ENCODE measurements at places on chromosomes 2 and 18.

DNA sequence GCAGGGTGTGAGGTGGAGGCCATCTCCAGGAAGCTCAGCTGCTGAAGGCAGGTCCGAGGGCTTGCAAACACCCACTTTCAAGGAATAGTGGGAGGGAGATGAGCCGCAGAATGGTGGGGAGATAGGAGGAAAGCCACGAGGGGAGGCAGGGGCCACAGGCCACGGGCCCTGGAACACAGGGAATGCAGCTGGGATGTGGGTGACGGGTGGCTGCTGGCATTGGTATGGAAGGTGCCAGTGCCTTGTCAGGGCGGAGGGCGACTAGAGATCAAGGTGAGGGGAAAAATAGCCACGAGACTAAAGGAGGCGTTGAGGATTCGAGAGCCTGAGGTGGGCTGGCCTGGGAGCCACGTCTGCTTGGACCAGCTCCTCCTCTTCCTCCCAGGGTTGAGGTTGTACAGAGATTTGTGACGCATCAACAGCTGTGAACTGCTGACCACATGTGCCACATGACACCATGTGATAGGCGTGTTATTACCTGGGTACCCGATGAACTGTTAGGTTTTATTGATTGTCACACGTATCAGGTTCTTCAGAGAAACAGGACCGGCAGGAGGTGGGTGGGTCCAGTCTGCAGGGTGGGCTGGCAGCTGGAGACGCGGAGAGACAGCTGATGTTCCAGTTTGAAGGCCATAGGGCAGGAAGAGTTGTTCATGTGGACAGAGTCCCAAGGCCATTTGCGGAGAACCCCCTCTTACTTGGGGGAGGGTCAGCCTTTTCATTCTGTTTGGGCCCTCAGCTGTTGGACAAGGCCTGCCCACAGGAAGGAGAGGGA lies 9.9 kb downstream of the IMPA2 start:
- DNase-seq, result no peak

- no peak for DNase-seq
Observed at GRCh38 chr18:3966246-3966641, 488.9 kb downstream of the DLGAP1 start.

- DNase-seq, result no peak
Observed at GRCh38 chr2:11187731-11188130, 32.5 kb downstream of the SLC66A3 start.

GRCh38 chr2:212037062-212037461 lies 501.5 kb downstream of the ERBB4 start:
- no peak for DNase-seq

DNA sequence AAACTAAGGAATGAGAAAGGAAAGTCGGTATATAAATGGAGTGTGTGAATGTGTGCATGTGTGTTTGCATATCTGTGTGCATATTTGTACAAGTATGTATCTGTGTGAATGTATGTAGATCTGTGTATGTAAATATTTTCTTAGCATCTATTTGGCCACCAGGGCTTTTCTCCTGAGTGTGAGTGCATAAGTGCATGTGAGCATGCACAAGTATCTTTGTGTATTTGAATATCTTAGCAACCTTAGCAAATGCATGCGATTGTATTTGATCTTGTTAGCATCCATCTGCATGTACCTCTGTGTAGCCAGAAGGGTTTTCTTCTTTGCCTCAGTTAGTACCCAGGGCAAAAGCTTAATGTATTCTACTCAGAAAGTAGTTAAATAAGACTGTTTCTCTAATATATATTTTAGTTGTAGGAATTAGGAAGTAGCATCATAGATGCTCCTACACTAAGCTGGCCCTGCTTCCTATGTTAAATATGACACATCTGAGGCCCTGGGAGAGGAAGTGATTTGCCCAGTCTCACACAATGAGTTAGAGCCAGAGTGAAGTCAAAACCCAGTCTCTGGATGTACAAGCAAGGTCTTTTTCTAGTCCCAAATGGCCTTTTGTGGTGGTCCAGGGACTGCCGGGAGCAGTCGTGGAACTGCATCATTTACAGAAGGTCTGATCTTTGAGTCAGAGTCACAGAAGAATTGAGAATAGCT lies 9.2 kb downstream of the FKBP1B start:
- DNase-seq, result no peak

- DNase-seq, result no peak
Observed at GRCh38 chr2:10573709-10574108, 116.1 kb downstream of the NOL10 start.

DNA sequence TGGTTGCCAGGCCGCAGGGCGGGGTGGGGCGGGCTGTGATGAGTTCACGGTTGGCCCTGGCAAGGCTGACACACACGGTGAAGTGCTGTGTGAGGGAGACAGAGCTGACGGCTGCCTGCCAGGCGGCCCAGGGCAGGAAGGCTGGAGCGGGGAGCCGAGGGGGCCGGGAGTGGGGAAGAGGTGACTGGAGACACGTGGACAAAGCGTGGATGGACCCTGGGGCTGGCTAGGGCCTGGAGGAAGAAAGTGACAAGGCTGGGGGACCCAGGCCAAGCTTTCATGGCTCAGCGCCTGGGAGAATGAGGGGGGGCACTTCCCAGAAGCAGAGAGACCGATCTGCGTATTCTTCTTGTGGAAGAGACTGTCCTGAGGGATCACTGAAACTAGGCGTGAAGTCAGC lies 123.2 kb downstream of the DYSF start:
- DNase-seq, result no peak

DNA sequence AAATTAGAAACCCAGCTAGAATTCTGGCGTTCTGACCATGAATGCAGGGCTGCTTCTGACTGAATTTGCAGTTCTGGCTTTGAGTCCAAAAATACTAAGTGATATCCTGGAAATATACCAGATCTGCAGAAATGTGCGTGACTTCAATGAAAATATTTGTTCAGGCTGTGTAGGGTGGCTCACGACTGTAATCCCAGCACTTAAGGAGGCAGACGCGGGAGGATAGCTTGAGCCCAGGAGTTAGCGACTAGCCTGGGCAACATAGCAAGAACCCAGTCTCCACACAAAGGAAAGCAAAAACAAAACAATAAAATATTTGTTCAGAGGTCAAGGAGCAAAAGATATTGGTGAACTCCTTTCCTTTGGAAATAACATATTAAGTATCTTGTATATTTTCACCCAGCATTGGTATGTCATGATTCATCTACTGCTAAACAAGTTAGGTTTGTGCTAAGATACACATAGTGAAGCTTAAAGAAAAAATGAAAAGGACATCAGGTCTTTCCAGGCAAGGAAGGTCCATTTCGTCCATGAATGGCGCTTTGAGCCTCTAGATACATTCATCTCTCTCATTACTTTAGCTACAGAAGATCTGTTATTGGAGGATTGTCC lies 239.2 kb downstream of the CMPK2 start:
- DNase-seq, result no peak

- DNase-seq, result no peak
Observed at GRCh38 chr2:233208382-233209116, 42.9 kb upstream of the ATG16L1 start.

DNA sequence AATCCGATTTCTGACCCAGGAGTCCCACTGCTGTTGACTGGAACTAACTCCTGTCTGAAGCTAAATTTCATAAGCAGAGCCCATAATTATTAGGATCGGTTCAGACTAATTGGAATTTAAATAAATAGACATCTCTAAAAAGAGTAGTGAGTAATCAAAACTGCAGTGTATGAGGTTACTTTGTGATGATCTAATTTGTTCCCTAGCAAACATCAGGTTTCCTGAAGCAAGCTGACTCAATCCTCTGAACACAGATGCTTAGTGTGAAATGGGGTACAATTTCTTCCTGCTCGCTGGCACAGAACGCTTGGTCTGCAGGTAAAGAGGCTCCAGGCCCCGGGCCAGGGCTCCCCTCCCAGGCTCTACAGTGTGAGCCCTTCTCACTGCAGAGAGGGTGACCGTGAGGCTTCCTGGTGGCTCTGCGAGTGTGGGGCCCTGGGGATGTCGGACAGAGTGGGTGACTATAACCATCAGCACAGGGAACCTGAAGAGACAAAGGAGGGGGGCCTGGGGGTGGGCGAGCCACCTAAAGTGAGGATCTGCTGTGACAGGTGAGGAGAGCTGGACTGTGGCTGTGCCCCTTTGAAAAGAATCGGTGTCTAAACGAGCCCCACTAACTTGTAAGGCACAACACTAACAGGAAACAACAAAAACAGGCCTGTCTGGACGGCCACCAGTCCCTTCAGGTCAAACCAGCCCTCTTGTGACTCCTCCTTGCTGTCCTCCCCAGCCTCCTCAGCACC lies 20.2 kb downstream of the CHST10 start:
- DNase-seq, result no peak

- DNase-seq, result no peak
Observed at GRCh38 chr2:65992198-65992554, 442.7 kb upstream of the MEIS1 start.

- no peak for DNase-seq
Observed at GRCh38 chr18:59565957-59566356, 131.3 kb downstream of the CCBE1 start.

DNA sequence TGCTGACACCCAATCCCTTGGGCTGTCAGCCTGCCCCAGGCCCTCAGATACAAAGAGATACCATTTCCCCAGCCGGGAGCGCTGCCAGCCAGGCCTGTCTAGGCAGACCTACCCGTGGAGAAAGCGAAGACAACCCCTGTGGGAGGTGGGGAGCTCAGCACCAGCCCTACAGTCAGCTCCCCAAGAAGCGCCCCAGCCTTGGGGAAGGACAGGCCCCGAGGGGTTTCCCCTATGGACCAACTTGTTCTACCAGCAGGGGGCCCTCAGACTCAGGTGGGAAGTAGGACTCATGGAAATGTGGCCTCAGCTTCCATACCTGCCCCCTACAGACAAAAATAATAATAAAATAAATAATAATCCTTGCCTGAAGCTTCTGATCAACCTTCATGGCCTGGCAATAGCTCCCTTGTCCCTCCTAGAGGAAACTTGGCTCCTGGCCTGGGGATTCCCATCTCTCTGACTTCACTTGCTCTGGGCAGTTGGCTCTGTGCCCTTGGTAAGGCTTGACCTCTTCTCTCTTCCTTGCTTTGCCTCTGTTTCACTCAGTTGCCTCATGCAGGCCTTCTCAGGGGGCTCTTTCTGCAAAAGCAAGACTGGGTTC lies 7.0 kb downstream of the SLC35F6 start:
- no peak for DNase-seq

DNA sequence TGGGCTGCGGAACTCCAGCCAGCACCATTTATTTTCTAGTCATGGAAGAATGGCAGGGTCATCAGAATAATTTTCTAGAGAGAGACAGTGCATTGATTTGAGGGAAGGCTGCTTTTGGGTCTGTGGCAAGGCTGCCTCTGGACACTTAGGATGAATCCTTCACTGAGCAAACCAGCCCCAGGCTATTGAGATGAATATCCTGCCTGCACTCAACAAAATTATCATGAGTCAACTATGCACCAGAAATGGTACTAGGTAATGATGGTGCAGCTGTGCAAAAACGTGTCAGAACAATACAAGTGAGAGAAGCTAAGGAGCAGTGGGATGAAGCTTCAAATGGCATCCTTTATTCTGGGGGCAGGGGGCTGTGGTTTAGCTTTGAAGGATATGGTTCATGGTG lies 115.8 kb downstream of the SPHKAP start:
- DNase-seq, result no peak

DNA sequence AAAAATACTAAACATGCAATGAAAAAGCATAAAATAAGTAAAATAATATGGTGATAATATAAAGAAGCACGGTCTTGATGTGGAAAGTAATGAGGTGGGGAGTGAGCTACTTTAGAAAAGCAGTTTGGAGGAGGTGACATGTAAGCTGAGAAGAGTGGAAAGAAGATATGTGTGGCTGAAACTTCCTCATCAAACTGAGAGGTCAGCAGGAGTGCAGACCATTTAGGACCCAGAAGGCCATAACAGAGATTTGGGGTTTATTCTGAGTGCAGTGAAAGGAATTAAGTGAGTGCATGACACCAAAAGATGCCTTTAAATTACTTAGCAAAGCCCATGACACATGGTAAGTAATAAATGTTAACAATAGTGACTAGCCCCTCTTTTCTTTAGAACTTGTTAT lies 24.4 kb upstream of the TMEM182 start:
- DNase-seq, result no peak

DNA sequence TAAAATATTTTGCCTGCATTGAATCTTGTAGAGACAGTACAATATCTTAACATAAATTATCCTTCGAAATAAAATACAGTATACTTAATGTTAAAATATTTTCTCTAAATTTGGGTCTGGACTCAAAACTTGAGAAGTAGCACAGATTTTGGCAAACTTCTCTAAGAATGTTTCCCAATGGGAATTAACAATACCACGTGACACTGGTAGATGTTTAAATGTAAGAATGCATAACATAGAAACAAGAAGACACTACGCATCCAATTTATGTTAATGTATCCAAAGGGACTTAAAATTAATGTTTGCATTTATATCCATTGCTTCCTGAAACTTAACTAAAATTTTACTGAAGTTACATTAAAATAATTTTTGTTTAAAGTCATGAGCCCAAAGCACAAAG lies 1460.9 kb downstream of the LRP1B start:
- DNase-seq, result no peak

GRCh38 chr18:6211174-6211504 lies 203.6 kb downstream of the L3MBTL4 start:
- DNase-seq, result no peak

GRCh38 chr2:2663401-2664036 lies 332.4 kb upstream of the MYT1L start:
- DNase-seq, result no peak

DNA sequence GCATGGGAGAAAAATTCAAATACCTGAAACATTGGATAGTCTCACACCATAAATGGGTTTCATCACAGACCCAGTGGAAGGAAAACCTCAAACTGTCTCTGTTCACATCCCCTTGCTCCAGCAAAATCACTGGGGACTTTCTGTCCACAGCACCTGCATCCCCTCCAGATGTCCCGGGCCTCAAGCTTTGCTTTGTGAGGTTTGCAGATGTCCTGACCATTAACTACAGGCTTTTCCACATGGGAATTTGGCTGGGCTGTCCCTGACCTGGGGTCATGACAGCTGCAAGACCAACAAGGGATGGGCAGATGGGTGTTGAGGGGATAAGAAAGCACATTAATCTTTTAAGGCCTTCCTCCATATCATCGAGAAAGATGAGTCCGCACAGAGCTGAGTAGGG lies 427.9 kb downstream of the TXNL1 start:
- no peak for DNase-seq

GRCh38 chr2:54859997-54860701 lies 136.7 kb downstream of the EML6 start:
- no peak for DNase-seq

GRCh38 chr2:59395119-59395518 lies 1154.0 kb upstream of the FANCL start:
- DNase-seq, result no peak
